ENCODE measurements at places on chromosomes 5 and 9. TPM values are rescaled to one million over a fixed set of nuclear protein-coding genes. Genes with fewer than 3 reads are reported as not detected.
A peak's percentile ranks its signal among the peaks of the same experiment; 100 is the strongest.

- no peaks in the 10 kb centered on the region for H3K27me3 ChIP-seq
- H3K27ac ChIP-seq: no peak overlapping the region
- no peaks in the 10 kb centered on the region for H3K36me3 ChIP-seq
- H3K4me1 ChIP-seq: no peaks in the 10 kb centered on the region
- DNase-seq: no peak
Measured at GRCh38 chr9:8156346-8156745, 356.8 kb upstream of the DMAC1 start.

The BNIP1 gene
- total RNA-seq: 22.6 TPM

DNA sequence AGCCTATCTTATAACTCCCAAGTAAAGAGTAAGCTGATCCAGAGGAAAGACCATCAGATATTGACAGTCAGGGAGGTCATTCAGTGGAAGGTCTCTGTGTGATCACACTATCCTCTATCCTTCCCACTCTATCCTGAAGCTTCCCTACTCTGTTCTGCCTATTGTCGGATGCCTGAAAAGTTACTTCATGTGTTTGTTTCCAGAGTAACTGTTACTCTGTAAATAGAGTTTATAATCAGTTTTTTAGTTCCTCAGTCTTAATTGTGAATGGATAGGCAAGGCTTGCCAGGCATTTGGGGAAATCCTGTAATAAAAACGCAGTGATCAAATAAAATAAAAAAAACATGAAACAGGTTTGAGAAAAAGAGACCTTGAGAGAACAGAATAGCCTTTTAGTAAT is 79.8 kb downstream of the XRCC4 start:
- no peaks in the 10 kb centered on the region for H3K27me3 ChIP-seq
- no peak overlapping the region for H3K27ac ChIP-seq
- no peaks in the 10 kb centered on the region for H3K4me1 ChIP-seq
- no peaks in the 10 kb centered on the region for H3K36me3 ChIP-seq

DNA sequence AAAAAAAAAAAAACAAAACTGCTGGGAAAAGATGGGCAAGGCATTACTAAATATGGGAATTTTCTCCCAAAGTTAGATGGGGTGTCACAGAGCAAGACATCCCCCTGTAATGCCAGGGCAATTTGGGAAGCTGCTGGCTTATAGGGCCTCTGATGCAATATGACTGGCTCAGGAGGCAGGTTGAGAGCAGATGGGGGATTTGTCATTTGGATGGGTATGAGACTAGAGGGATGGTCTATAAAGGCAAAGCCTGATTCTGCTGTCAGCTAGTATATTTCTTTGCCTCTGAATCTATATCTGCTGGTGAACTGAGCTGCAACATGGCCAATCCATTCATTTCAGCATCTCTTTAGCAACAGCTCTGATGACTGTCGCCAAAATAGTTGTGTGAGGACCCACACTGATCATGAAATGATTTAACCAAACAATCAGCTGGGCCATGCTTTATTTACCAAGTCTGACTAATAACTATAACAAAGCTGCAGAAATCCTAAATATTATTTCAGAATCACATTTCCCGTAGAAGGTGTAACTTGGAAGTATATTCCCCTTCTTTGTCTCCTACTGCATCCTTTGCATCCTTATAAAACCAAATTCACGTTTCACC is 455.1 kb upstream of the ZNF608 start:
- no peak overlapping the region for H3K4me3 ChIP-seq
- H3K27me3 ChIP-seq: no peaks in the 10 kb centered on the region
- DNase-seq: no peak
- H3K36me3 ChIP-seq: no peaks in the 10 kb centered on the region
- H3K27ac ChIP-seq: no peak overlapping the region
- peaks cover 6% of the 10 kb centered on the region for H3K4me1 ChIP-seq

DNA sequence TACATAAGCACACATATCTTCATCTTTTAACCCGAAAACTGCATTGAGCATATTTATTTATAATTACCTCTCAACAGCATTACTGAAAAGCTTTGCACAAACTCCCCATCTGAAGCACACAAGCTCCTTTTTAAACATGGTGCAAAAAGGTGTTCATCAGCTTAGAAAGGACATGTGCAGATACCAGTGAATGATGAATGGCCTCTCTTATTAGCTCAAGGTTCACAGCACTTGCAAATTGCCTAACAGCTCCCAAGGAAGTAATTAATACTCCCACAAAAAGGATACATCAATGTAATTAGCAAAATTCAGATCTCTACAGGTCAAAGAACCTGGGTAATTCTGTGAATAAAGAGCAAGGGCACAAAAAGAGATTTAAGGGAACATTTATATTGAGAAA is 422.0 kb downstream of the HINT1 start:
- H3K27me3 ChIP-seq: peaks cover 3% of the 10 kb centered on the region
- H3K27ac ChIP-seq: no peak overlapping the region
- H3K4me1 ChIP-seq: no peaks in the 10 kb centered on the region
- no peaks in the 10 kb centered on the region for H3K36me3 ChIP-seq

DNA sequence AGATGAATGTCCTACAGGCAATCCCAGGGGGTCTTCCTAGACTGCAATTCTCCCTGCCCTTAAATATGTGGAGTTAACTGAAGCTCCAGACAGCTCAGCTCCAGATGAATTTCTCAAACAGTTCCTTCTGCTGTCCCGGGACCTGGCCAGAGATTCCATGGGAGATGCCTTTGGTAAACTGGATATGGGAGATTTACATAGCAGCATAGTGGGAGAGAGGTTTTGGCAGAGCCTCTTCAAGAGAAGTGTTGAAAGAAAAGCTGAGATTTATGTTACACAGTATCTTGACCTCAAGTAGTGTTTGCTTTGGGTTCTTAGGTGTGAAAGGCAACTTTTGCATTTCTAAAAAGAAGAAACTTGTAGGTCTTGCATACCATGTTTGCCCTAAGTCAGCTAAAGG is 364.9 kb downstream of the ARRDC3 start:
- DNase-seq: no peak
- H3K4me3 ChIP-seq: no peak overlapping the region
- H3K27ac ChIP-seq: no peak overlapping the region
- peaks cover 7% of the 10 kb centered on the region for H3K27me3 ChIP-seq

The SURF1 gene
- total RNA-seq: 37.7 TPM

GRCh38 chr5:73966451-73966850 is 340.5 kb downstream of the ARHGEF28 start:
- no peak for DNase-seq
- H3K4me3 ChIP-seq: no peak overlapping the region
- peaks cover 3% of the 10 kb centered on the region for H3K27me3 ChIP-seq
- no peaks in the 10 kb centered on the region for H3K36me3 ChIP-seq
- H3K4me1 ChIP-seq: no peaks in the 10 kb centered on the region

- H3K27ac ChIP-seq: no peak overlapping the region
- peaks cover 38% of the 10 kb centered on the region for H3K4me1 ChIP-seq
- no peak for DNase-seq
Measured at GRCh38 chr9:33223696-33224095, 16.3 kb upstream of the SPINK4 start.

GRCh38 chr5:132589467-132589866 is 32.7 kb downstream of the RAD50 start:
- peaks cover 9% of the 10 kb centered on the region for H3K4me1 ChIP-seq
- H3K4me3 ChIP-seq: no peak overlapping the region
- no peak for DNase-seq
- peaks cover 46% of the 10 kb centered on the region for H3K36me3 ChIP-seq

The PCA3 gene
- total RNA-seq: not detected

DNA sequence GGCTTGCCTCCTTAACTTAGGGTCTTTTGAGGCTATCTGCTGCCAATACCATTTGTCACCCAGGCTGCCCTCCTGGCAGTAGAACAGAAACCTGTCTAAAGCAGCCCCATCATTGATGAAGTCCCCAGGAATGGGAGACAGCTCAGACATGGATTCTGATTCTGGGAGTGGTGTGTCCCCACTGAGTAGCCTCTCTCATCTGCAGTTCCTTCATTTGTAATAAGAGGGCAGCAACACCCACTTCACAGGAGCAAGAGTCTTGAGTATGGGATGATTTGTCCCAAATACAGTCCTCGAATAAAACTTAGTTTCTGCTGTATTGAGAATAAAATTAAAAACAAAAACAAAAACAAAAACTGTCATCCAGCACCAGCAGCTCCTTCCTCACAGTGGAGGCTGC is 167.6 kb downstream of the ASTN2 start:
- H3K36me3 ChIP-seq: no peaks in the 10 kb centered on the region
- H3K4me1 ChIP-seq: no peaks in the 10 kb centered on the region
- H3K27ac ChIP-seq: no peak overlapping the region
- H3K4me3 ChIP-seq: no peak overlapping the region
- no peak for DNase-seq

DNA sequence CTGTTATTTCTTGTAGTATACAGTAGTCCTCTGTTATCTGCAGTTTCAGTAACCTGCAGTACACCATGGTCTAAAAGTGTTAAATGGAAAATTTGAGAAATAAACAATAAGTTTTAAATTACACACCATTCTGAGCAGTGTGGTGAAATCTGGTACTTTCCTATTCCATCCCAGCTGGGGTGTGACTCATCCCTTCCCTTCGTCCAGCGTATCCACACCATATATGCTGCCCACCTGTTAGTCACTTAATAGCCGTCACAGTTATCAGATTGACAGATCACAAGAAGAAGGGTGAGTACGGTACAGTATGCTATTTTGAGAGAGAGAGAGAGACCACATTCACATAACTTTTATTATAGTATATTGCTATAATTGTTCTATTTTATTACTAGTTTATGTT is 28.9 kb downstream of the FAM151B start:
- no peaks in the 10 kb centered on the region for H3K4me1 ChIP-seq
- H3K4me3 ChIP-seq: no peak overlapping the region
- H3K27me3 ChIP-seq: no peaks in the 10 kb centered on the region
- no peaks in the 10 kb centered on the region for H3K36me3 ChIP-seq
- no peak for DNase-seq

DNA sequence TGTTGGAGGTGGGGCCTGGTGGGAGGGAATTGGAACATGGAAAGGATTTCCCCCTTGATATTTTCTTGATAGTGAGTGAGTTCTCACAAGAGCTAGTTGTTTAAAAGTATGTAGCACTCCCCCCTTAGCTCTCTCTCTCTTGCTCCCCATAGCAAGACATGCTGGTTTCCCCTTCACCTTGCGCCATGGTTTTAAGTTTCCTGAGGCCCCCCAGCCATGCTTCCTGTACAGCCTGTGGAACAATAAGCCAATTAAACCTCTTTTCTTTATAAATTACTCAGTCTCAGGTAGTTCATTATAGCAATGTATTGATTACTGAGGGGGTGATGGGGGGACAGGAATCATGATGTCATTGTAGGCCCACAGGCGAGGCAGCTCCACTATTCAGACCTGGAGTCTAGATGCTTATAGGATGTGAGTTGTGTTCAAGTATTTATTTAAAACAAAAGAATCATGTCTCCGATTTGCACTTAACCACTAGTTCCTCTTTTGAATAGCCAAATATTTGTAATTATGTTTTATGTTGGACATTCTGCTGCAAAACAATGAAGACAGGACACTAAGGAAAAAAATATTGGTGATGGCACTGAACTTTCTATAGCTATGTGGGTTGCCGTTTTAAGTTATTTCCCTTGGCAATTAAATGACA is 156.6 kb downstream of the TMEM38B start:
- H3K4me1 ChIP-seq: no peaks in the 10 kb centered on the region
- no peak overlapping the region for H3K4me3 ChIP-seq
- no peak for DNase-seq
- H3K36me3 ChIP-seq: no peaks in the 10 kb centered on the region
- peaks cover 7% of the 10 kb centered on the region for H3K27me3 ChIP-seq

The DNAJC25 gene
- total RNA-seq: 5.8 TPM

The PAM gene
- total RNA-seq: 74.0 TPM

- no peaks in the 10 kb centered on the region for H3K36me3 ChIP-seq
- no peak for DNase-seq
Measured at GRCh38 chr5:74352256-74352655, 288.3 kb downstream of the ENC1 start.

The GRXCR2 gene
- total RNA-seq: not detected

- no peaks in the 10 kb centered on the region for H3K4me1 ChIP-seq
- no peak for DNase-seq
- H3K4me3 ChIP-seq: no peak overlapping the region
- H3K36me3 ChIP-seq: no peaks in the 10 kb centered on the region
Measured at GRCh38 chr5:165057145-165057544, 1551.7 kb downstream of the MAT2B start.

GRCh38 chr5:154840435-154841272 is 9.7 kb downstream of the FAXDC2 start:
- peaks cover 7% of the 10 kb centered on the region for H3K36me3 ChIP-seq
- DNase-seq: no peak
- no peak overlapping the region for H3K27ac ChIP-seq
- no peaks in the 10 kb centered on the region for H3K4me1 ChIP-seq
- H3K27me3 ChIP-seq: no peaks in the 10 kb centered on the region

The LHX3 gene
- total RNA-seq: not detected

- peaks cover 25% of the 10 kb centered on the region for H3K4me1 ChIP-seq
- peaks cover 2% of the 10 kb centered on the region for H3K27me3 ChIP-seq
- H3K27ac ChIP-seq: no peak overlapping the region
- H3K4me3 ChIP-seq: no peak overlapping the region
- peaks cover 12% of the 10 kb centered on the region for H3K36me3 ChIP-seq
Measured at GRCh38 chr5:54608423-54609085, 91.0 kb downstream of the SNX18 start.

- H3K4me1 ChIP-seq: peaks cover 33% of the 10 kb centered on the region
- peaks cover 13% of the 10 kb centered on the region for H3K36me3 ChIP-seq
- no peaks in the 10 kb centered on the region for H3K27me3 ChIP-seq
- peak overlapping the region; percentile 12 for H3K4me3 ChIP-seq
- no peak for DNase-seq
- H3K27ac ChIP-seq: no peak overlapping the region
Measured at GRCh38 chr9:128369024-128369706, 2.0 kb upstream of the URM1 start.

- H3K4me1 ChIP-seq: no peaks in the 10 kb centered on the region
- H3K27me3 ChIP-seq: peaks cover 3% of the 10 kb centered on the region
- no peak overlapping the region for H3K4me3 ChIP-seq
- H3K27ac ChIP-seq: no peak overlapping the region
- H3K36me3 ChIP-seq: no peaks in the 10 kb centered on the region
Measured at GRCh38 chr9:130905902-130906734, 9.5 kb upstream of the QRFP start.

DNA sequence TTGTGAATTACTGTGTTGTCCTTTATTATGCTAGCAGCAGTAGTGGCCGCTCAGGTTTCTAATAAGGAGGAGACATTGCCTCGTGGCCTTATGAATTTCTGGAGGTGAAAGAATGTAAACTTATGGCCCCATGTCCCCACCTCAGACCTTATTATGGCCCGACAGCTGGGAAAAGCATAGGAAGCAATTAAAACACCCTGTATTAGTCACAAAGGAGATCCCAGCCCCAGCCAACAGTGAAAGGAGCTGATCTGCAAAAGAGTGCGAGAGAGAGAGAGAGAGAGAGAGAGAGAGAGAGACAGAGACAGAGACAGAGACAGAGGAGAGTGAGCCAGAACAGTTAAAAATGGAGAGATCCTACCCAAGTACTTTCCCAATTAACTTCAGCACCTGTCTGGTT is 269.3 kb downstream of the DMRT2 start:
- H3K36me3 ChIP-seq: no peaks in the 10 kb centered on the region
- no peaks in the 10 kb centered on the region for H3K4me1 ChIP-seq
- no peak overlapping the region for H3K4me3 ChIP-seq
- H3K27me3 ChIP-seq: peaks cover 6% of the 10 kb centered on the region
- no peak for DNase-seq

GRCh38 chr9:77532607-77533006 is 115.5 kb downstream of the GNA14 start:
- H3K4me1 ChIP-seq: no peaks in the 10 kb centered on the region
- H3K27me3 ChIP-seq: peaks cover 4% of the 10 kb centered on the region
- H3K4me3 ChIP-seq: no peak overlapping the region
- no peaks in the 10 kb centered on the region for H3K36me3 ChIP-seq
- H3K27ac ChIP-seq: no peak overlapping the region
